ENCODE measurements at places on chromosomes 2 and 18.

DNA sequence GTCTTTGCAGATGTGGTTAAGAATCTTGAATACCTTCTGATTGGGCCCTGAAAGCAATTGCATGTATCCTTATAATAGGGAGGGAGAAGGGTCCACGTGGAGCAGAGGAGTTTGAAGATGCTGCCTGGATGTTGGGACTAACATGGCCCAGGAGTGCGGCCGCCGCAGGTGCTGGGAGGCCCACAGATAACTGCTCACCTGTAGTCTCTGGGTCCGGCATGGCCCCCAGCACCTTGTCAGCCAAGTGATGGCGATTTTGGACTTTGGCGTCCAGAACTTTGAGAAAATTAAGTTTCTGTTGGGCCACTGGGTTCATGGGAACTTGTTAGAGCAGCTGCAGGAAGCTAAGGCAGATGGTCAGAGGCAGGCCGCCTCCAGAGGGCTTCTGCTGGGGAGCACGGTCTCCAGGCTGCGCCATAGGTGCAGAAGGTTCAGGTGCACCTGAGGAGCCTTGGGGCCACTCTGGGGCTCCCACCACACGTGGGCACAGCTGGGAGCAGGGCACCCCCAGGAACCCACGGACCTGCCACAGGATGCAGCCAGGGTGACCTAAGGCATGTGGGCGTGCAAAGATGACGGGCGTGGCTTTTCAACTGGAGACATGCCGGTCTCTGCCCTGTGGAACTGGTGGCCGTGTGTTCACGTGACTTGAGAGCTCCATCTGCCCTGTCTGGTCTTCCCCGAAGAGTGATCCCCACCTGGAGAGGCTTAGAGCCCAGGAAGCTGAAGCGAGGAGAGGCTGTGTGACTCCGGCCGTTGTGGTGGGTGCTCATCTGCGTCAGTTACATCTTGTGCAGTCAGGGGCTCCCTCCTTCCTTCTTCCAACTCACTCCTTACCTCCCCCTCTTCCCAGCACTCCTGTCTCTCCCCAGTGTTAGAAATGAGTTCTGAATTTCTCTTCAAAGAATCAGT lies 277.3 kb downstream of the AGAP1 start:
- no peak for DNase-seq

DNA sequence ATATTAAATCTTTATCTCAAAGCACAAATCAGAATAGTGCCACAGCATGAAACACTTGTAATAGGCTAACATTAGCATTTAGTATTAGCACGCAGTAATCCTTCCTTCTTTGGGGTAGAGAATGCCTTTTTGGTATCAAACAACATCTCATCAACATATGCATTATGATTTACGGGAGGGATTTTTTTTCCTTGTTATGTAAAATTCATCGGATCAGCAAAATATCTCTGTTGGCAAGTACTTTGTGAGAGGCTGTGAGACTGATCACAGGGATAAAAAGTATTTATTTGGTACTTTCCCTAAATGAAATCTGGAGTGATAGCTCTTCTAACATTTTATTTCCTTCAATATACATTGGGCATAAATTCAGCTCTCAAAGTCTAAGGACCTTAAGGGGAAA lies 68.4 kb upstream of the TMEM178A start:
- DNase-seq = no peak

- no peak for DNase-seq
These were observed 965.2 kb downstream of the BCL11A start for GRCh38 chr2:59588286-59588685.

DNA sequence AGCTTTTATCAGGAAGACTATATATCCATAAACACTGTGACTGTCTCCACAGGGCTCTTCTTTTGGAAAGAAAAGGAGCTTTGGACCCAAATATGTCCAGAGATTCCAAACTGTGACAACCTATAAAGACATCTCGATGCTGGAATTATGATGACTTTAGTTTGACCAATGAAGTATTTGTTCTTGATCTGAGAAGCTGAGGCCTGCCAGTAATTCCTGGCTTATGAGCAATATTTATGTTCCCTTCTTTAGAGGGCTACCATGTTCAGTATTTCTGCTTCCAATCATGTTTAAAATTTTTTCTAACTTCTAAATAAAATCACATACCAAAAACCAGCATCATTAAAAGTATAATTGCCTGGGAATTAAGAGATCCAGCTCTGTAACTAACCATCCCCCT lies 41.1 kb downstream of the FEZ2 start:
- DNase-seq = no peak

- no peak for DNase-seq
These were observed 155.6 kb downstream of the QPCT start for GRCh38 chr2:37500031-37500430.

DNA sequence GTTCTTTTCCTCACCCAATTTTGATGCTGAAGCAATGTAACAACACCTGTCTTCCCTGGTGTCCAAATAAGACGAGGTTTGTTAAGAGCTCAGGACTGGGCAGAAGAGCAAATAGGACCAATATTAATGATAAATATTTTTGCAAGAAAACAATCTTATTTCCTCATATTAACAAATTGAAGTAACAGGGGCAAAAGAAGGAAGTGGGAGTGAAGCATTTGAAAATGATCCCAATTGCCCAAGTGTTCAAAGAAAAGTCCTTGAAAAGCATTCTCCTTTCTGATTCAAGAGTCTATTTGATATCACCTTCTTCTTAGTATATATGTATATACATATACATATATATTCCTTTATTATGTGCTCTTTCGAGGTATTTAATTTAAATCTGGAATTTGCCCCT lies 418.8 kb downstream of the ARHGAP15 start:
- no peak for DNase-seq

GRCh38 chr2:8457092-8457481 lies 224.8 kb upstream of the ID2 start:
- no peak for DNase-seq

DNA sequence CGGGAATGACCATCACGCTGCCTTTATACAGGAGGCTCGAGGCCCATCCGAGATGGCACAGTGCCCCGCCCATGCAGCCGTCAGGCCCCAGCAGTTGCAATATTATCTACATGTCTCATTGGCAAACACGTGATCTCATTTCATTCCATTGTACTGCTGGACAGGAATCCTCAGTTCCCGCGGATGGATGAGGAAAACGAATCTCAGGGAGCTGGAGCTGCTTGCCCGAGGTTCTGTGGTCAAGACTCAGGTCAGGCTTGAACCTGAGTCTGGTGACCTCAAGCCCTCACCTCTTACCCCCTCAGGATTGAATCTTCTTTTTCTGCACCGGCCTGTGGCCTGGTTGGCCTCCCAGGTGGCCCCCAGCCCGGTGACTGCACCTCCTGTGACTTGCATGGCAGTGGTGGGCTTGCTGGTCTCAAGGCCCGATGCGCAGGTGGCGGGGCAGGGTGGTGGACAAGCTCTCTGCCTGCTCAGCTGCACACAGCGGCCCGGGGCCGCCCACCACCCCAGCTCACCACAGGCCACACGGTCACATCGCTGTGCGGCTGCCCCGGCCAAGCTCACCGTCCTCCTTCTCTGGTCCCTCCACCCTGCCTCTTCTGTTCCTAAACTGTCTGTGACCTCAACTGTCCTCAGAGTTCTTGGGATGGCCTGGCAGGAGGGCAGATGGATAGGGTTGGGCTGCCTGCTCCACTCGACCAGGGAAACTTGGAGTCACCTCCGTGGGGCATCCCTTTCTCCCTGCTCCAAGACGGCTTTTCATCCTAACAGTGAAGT lies 52.0 kb upstream of the HS6ST1 start:
- DNase-seq = no peak

DNA sequence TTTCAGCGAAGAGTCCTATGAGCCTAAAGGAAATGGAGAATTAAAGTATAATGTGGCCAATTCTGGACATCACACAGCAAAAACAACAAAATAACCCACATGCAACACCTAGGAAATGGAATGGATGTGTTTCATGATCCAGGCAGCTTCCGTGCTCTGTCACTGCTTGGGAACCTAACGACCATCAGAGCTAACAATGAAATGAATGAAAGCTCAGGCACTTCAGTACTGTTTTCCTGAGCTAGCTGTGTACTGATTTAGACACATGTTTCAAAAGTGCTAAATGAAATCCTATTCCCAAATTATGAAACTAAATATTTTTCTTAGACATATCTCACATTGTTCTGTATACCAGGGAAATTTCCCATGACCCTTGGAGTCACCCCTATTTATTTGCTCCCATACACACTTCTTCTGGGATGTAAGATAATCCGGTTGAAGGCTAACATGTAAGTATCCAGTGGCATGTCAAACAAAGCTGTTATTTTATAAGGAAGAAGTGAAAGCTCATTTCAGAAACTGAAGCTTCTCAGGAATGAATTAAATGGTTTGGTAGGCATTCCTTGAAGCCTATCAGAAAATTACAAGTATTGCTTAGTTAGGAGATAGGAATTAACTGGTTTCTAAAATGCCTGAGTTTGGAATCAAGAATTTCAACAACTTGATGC lies 108.5 kb upstream of the RND3 start:
- peak; percentile 26 for DNase-seq

- DNase-seq = no peak
These were observed 880.7 kb downstream of the LRRTM4 start for GRCh38 chr2:76641506-76641905.
